Activated CD4-positive, alpha-beta T cell treated with anti-CD3 and anti-CD28 coated beads, Interleukin-2, amount 10 ng/mL, durations not matched to agents 7 days and 5 days (primary cell): ENCODE measurements at places on chromosomes 4 and X.

DNA sequence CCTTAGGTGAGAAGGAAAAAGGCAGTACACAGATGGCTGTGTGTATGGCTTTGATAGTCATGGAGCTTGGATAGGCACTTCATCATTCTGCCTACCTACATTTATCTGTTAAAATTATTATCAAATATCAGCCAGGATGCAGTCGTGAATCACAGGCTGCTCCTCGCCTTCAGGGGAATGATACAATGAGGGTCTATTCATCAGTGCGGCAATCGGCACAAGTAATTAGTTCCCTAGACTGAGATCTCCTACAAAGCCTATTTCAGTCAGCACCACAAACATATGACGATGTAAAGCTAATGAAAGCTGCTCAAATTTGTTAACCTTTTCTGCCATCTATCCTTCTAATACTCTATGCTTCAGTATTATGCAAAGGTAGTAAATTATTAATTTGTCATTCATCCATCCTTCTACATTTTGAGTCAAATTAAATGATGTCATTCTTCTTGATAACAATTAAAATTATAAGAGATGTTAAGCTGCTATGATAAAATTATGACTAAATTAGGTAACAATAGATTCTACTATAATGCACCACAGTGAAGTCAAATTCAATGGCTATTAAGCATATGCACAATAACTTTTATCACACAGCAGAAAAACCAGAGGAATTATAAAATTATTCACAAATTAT is 19.0 kb downstream of the MAB21L2 start:
- DNase-seq: no peak

GRCh38 chr4:142386856-142387255 is 459.2 kb downstream of the INPP4B start:
- no peak for DNase-seq

DNA sequence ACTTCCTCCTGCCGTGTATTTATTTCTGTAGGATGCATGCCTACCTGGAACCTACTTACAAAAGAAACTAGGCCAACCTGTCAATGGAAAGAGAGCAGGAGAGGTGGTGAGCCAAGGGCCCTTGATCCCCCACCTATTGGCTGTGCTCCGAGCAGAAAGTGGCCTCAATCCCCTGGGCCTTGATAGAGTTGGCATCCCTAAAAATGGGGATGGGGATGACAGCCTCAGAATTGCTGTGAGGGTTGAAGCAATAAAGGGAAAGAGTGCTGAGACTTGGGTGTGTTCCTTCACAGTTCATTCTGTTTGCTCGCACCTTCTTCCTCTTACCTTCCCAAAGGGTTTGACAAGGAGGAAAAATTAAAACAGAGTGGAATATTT is 314.7 kb downstream of the STK32B start:
- DNase-seq: no peak

- DNase-seq: no peak
Measured at GRCh38 chr4:4694296-4694772, 152.5 kb upstream of the STX18 start.

DNA sequence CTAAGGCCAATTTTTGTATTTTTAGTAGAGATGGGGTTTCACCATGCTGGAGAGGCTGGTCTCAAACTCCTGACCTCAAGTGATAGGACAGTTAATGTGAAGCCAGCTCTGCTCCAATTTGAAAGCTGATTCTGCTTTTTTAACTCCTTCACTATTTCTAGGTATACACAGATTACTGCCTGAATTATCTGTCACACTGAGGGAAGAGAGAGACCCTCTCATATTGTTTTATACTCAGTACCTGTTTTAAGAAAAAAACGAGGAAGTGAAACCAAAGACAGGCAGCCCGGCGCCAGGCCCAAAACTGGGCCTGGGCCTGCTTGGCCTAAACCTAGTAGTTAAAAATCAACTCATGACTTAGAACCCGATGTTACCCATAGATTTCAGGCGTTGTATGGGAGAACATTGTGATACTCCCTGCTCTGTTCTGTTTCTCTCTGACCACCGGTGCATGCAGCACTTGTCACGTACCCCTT is 1601.5 kb upstream of the PCDH10 start:
- no peak for DNase-seq
